NCI-H1436 treated with DMSO at 0.1 percent for 48 hours (cell line): ENCODE measurements at places on chromosomes 1 and 21.

DNA sequence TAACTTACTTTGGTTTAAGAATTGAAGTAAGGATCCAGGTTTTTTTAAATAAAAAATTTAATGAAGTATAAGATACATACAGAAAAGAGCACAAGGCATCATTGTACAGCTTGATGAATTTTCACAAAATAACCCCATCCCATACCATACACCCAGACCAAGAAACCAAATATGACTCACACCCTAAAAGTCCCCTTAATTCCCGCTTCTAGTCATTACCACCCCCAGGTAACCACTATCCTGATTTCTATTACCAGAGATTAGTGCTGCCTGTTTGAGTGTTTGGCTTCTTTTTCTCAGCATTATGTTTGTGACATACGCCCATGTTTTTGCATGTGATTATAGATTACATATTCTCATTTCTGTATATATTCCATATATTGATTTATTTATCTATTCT lies 98.5 kb upstream of the HIVEP3 start:
- no peak for DNase-seq

GRCh38 chr1:50522691-50523342 lies 99.6 kb upstream of the DMRTA2 start:
- DNase-seq: no peak

GRCh38 chr1:170310951-170311350 lies 165.2 kb downstream of the NTMT2 start:
- DNase-seq: no peak

DNA sequence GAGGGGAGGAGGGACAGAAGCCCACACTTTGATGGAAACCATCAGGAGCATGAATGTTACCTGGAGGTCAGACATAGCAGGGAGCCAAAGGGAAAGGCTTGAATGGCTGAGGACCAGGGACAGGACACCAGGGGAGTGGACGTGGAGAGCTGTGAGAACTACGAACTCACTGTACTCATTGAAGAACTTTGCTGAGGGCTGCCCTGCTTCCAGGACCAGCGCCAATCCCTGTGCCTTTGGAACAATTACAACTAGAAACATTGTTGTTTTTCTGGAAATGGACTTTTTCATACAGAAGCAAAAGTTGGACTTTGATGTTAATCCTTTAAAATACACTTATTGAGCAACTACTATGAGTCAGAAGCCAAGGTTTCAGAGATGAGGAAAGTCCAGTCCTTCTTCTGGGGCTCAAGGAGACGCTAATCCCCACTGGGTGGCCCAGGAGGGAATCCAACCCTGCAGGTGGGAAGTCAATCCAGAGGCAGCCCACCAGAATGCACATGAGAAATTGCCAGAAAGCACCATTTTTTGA lies 12.9 kb downstream of the TSPAN2 start:
- no peak for DNase-seq

DNA sequence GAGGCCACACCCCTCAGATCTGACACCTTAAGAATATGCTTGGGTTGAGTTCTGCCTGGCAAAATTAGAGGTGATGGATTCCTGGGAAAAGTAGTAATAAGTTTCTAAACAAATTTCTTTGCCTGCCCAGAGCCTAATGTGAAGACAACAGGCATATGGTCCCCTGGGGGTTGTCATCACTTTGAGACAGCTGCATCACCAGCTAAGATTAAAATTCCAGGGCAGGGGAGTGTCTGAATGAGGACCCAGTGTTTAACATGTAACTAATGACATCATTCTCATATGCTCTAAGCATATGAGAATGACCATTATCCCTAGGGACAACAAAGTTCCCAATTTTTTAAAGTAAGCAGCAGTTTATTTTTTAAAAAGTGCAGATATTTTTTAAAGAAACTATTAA lies 432.2 kb downstream of the PCP4 start:
- DNase-seq: no peak
